ENCODE measurements at places on chromosomes 5 and 9. TPM values are rescaled to one million over a fixed set of nuclear protein-coding genes. Genes with fewer than 3 reads are reported as not detected.

- peak; percentile 31 for DNase-seq
Observed at GRCh38 chr5:126947146-126948010, 83.0 kb downstream of the MARCHF3 start.

DNA sequence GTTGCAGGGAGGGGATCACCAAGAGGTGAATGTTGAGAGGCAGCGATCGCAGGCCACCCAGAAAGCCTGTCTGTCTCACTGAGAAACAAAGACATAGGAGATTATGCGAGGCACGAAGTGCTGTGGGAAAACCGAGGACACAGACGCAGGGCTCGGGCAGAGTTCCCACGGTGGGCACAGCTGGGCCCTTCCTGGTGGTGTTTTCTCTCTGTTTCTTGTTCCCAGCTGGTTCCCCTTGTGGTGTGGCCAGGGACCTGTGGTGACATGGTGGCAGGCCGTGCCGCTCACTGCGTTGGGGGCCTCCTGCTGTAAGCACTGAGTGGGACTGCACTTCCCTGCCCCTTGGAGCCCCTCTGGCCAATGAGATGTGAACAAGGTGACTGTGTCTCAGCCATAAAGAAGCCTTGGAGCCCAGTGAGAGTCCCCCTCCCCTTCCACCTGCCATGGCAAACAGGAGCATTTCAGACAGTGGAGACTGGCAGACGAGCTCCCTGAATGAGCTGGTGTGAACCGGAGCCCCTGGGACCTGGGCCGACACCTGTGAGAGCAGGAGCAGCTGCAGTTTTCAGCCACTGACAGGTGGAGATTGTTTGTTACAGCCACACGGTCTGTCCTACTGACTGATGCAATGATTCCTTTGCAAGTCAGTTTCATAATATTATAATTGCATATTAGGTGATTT lies 13.2 kb upstream of the IRX4 start:
- no peak for DNase-seq

GRCh38 chr9:117860849-117861248 lies 156.6 kb downstream of the TLR4 start:
- no peak for DNase-seq

DNA sequence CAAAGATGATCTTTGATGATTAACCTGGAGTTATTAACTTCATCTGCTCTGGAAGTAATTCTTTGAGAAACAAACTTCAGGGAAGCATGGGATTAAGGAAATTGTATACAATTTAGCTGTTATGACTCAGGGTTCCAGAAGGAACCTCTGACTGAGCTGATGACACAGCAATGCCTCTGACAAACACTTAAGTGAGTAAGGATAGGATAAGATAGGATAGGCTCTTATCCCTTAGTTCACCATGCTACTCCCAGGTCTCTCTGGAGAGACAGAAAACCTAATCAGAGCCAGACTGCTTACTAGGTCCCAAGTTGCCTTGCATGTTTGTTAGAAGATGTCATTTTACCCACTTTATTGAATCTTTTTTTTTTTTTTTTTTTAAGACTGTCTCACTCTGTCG lies 12.6 kb upstream of the TMEM38B start:
- no peak for DNase-seq

DNA sequence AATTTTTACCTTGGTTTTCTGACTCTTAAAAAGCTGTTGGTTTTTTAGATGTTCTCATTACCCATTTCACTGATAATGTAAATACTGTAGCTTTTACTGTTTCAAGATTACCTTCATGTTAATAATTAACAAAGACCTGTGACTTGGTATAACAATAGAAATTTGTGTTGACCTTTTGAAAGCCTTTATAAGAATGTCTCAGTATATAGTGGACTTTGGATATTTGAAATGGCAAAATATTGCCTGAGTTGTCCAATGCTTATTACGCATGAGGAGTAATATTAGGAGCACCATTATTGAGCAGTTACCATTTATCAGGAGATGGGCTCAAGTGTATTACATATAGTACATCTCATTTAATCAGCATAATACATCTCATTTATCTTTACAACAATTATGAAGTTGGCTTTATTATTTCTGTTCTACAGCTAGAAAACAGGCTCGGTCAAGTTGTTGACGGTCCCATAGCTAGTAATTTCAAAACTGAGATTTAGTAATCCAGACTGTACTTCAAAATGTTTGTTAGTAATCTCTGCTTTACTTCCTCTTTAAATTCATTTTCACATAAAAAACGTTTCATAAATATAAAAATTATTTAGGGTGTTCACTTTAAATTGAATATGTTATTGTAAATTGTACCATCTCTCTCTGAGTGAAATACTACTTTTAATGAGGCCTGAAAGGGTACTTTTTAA lies 50.7 kb upstream of the FKTN start:
- DNase-seq, result no peak

GRCh38 chr5:99104538-99105132 lies 175.8 kb upstream of the CHD1 start:
- DNase-seq, result no peak

TEK gene
- total RNA-seq, result not detected
